Stimulated activated CD8-positive, alpha-beta memory T cell treated with anti-CD3 and anti-CD28 coated beads, Interleukin-12 subunit alpha, Interleukin-12 subunit beta, amount 100 ng/mL, for 4 hours (primary cell): ENCODE measurements at places on chromosomes 13 and 19.

DNA sequence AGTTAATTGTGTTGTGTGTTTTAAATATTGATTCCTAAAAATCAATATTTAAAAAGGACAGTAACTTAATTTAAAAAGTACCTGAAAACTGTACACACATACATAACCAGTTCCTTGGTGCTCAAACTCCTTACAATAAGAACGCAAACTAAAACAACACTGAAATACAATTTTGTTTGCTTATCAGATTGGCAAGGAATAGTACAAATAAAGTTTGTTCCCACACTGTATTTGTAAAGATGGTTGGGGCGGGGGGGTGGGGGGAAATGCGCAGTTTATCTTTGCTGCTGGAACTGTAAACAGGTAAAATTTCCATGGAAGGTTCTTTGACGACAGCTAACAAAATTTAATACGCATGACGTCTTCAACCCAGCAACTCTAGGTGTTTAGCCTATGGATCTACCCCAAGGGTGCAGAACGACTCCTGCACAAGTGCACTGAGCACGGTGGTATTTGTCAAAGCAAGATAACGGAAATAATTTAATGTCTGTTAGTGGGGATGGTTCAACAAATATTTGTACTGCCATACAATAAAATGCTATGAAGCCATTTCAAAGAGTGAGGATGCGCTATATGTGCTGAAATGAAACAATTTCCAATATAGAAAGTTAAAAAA lies 96.5 kb downstream of the ING1 start:
- DNase-seq = no peak

GRCh38 chr19:29807178-29807577 lies 4.6 kb upstream of the CCNE1 start:
- no peak for DNase-seq

- DNase-seq = no peak
Observed at GRCh38 chr13:106507560-106508274, 27.7 kb downstream of the EFNB2 start.

- DNase-seq = no peak
Observed at GRCh38 chr13:82344867-82345266, 1537.4 kb downstream of the SLITRK1 start.

DNA sequence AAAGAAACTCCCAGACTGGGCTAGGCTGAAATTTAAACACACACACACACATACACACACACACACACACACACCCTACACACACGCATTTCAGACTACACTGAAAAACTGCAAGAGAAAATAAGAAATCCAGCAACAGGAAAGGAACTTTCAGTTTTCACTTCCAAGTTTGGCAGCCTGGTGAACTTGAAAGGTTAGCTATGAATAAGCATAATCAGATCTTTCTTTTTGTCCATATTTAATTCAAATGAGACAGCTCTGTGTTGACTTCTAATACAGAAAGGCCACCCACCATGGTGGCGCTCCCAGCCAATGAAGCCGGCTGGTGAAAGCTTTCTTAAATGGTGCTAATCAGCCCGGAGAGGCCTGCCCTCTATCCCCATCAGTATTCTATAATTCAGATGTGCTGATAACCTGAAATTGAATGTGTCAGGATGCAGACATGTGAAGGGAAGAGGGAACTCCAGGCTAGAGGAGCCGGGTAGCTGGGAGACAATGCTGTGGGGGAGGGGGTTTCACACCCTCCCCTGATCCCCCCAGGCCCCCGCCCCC lies 108.3 kb upstream of the ZNF536 start:
- no peak for DNase-seq

DNA sequence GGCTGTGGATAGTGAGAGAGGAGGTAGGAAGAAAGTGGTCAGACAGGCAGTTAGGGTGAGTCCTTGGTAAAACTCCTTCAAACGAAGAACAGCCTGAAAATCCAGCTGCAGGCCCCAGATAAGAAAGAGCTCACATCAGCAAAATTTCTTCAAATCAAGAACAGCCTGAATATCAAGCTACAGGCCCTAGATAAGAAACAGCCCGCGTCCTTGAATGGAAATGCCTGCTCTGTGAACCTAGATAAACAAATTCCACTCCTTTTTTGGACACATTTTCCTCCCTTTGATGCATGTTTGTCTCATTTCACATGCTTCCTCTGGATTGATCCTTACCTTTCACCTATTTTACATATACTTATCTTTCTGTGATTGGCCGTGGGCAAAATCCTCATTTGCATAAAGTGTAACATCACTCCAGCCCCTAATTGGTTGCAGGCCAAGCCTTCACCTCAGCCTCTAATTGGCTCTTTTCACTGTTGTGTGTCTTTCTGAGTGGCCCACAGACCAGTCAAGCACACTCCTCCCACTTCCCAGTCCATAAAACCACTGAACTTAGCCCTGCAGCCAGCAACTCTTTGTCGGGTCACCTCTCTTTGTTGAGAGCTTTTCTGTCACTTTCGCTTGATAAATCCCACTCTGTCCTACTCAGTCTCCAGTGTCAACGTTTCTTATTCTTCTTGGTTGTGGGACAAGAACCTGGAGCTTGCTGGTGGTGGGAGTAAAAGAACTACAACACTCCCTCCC lies 6.0 kb upstream of the SULT2A1 start:
- no peak for DNase-seq

DNA sequence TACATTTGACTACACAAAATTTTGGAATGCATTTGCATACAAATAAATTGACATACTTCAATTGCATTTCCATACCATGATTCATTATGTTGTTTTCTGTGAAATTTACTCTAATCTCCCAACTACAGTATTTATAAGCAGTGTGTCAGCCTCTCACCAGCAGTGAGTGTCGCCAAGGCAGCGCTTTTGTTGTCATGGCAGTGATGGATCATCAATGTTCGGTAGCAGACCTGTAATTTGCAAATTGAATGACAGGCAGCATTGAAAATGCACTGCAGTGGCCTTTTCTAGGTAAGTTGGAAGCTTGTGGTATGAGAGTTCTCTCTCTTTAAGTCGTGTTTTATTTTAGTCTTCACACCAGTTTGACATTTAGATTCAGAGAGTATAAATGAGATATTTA lies 534.1 kb downstream of the PCDH17 start:
- DNase-seq = no peak

- DNase-seq = no peak
Observed at GRCh38 chr19:40590464-40591265, 10.5 kb upstream of the LTBP4 start.

- peak; percentile 52 for DNase-seq
Observed at GRCh38 chr13:87671031-87671752, at the start of gene SLITRK5. Gene SLITRK5, plus strand, starts transcription at chr13:87671371. Its CDS starts 4,018 bp downstream, at chr13:87675389.

DNA sequence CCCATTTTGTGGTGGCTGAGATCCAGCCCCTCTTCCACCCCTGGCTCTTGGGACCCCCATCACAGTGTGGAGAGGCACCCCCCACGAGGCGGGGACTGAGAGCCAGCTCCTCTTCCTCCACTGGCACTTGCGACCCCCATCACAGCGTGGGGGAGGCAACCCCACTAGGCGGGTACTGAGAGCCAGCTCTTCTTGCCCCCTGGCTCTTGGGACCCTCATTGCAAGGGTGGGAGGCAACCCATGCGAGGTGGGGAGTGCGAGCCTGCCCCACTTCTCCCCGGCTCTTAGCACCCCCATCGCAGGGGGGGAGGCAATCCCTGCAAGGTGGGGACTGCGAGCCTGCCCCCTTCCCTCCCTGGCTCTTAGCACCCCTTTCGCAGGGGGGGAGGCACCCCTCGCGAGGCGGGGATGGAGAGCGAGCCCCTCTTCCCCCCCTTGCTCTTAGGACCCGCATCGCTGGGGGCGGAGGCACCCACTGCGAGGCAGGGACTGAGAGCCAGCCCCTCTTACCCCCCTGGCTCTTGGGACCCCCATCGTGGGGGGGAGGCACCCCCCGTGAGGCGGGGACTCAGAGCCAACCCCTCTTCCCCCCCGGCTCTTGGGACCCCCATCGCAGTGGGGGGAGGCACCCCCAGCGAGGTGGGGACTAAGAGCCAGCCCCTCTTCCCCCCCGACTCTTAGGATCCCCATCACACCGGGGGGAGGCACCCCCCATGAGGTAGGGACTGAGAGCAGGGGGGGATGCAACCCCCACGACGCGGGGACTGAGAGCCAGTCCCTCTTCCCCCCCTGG lies 364.6 kb upstream of the SPRY2 start:
- DNase-seq = no peak

DNA sequence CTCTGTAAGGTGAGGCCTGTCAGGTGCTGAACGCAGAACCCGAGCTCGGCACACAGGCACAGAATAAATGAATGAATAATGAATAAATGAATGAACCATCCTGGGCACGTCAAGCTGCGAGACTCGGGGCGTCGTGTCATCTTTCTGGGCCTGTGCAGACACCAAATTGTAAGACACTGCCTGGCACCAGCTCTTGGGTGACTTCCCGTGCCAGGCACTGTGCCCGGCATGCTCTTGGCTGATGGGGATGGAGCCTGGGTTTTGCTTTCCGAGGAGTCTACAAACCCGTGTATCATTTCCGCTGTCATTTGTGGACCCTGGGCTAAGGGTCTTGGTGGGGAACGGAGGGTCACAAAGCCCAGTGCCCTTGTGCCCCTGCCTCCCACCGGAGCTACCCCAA lies 43.9 kb downstream of the CELF5 start:
- DNase-seq = no peak

DNA sequence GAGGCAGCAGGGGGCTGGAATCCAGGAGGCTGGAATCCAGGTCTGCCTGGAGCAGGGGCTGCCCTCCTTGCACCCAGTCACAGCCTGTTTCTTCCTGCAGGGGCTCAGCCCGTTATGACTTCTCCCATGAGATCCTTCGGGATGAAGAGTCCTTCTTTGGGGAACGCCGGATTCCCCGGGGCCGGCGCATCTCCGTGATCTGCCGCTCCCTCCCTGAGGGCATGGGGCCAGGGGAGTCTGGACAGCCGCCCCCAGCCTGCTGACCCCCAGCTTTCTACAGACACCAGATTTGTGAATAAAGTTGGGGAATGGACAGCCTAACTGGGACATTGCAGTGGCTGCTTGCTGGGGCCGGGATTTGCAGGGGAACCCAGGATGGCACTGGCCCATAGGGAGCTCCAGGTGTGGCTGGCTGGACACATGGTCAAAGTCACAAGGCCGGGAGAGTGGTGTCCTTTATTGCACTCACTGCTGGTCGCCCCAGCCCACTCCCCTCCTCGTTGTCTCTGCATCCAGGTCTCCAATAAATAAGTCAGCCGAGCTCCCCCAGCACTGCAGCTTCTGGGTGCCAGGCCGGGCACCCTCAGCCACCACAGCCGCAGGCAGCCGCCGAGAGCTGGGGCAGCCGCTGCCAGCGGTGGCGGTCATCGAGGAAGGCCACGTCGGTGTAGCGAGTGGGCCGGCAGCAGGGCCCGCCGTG lies 872 bp downstream of the PSPN start:
- DNase-seq = no peak

GRCh38 chr13:69199664-69200063 lies 908.0 kb upstream of the ATXN8OS start:
- no peak for DNase-seq

DNA sequence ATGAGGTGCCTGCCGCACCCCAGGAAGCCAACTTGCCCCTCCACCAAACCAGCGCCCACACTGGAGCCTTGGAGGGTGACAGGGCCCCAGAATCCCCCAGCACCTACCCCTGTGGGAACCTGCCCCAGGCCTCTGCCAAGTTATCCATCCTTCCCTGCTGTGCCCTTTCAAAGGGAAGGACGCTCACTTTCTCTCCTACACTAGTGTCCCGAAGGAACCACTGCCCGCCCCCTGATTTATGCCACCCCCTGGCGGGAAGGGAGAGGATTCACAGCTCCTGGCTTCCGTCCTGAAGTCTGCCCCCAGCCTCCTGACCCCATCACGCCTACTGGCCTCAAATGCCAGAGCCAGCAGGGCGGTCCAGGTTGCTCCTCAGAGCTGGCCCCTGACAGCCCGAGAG lies 1.4 kb downstream of the EVI5L start:
- no peak for DNase-seq

DNA sequence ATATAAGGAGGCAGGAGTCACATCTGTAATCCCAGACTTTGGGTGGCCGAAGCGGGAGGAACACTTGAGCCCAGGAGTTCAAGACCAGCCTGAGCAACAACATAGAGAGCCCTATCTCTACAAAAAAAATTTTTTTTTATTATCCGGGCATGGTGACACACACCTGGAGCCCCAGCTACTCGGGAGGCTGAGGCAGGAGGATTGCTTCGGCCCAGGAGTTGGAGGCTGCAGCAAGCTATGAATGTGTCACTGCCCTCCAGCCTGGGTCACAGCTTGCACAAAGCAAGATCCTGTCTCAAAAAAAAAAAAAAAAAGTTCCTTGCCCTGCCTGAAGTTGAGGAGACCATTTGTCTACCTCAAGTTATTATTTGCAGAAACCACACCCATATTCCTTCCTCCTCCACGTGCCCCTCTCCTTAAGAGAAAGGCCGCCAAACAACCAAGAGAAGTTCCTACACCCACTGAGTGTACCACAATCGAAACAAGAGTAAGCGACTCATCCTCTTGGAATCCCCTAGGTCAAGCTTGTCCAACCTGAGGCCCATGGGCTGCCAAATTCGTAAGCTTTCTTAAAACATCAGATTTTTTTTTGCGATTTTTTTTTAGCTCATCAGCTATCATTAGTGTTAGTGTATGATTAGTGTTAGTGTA lies 2.2 kb downstream of the ABCC4 start:
- no peak for DNase-seq

GRCh38 chr13:75770592-75771011 lies 134.5 kb downstream of the LMO7 start:
- DNase-seq = no peak

DNA sequence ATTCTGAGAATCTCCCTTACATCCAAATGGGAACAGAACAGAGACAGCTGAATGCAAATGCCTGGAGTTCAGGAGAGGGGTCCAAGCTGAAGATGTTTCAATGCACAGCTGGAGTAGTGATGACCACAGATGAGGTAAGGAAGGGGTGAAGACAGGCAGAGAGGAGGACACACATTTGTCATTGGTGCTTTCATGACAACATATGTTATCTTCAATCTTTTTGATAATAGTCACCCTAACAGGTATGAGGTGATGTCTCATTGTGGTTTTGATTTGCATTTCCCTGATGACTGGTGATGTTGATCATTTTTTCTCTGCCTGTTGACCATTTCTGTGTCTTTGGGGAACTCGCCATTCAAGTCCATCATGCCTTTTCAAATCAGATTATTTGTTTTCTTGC lies 19.2 kb downstream of the SIGLEC7 start:
- DNase-seq = no peak

GRCh38 chr19:41018736-41019290 lies 27.7 kb downstream of the CYP2B6 start:
- DNase-seq = no peak

DNA sequence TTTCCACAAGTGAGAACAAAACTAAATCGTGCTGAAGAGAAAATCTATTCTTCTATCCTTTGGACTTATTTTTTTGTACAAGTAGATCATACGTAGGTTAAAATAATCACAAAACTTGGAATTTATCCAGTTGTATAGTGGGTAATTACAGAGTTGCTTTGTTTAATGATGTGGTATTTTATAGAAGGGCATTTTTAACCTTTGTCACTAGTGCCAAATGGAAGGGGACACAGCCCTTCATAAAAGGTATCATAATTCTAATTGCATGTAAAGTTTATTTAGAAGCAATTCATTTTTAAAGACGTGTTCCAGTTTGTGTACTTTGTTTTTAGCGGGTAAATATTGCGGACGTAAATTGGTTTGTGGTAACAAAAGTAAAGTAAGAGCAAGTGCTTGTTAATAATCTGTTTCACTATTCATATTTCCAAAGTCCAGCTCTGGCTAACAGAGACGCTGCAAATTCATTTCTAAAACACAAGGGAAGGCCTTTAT lies 99.5 kb downstream of the ERCC5 start:
- no peak for DNase-seq

GRCh38 chr13:96020155-96020575 lies 33.0 kb downstream of the UGGT2 start:
- DNase-seq = no peak
